Central memory CD8-positive, alpha-beta T cell (primary cell): ENCODE measurements at places on chromosomes 2 and 18.

DNA sequence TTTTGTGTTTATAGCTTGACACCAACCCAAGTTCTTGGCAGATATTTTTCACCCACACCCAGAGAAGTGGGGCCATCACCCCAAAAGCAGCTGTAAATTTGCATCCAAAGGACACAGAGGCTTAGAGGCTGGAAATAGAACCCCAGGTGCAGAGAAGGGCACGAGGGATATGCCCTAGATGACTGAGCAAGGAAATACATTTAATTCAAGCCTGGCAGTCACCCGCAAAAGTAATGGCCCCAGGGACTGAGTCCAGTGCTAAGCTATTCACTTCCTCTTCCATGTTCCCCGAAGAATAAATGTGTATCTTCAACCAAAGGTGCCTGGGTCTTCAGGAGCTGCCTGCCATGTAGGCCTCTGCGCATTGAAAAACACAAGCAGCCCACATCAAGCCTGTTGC lies 14.0 kb upstream of the REG3G start:
- no peak for DNase-seq

DNA sequence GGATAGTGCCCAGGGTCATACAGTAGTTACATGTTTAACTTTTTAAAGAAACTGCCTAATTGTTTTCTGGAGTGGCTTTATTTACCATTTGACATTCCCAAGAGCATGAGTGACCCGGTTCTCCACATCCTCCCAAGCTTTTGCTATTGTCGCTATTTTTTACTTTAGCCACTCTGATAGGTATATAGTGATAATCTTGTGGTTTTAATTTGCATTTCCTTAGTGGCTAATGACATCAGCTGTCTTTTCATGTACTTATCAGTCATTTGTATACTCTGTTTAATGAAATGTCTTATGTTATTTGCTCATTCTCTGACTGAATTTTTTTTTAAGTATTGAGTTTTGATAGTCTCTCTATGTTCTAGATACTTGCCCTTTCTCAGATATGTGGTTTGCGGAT lies 109.7 kb upstream of the HS6ST1 start:
- DNase-seq, result no peak

DNA sequence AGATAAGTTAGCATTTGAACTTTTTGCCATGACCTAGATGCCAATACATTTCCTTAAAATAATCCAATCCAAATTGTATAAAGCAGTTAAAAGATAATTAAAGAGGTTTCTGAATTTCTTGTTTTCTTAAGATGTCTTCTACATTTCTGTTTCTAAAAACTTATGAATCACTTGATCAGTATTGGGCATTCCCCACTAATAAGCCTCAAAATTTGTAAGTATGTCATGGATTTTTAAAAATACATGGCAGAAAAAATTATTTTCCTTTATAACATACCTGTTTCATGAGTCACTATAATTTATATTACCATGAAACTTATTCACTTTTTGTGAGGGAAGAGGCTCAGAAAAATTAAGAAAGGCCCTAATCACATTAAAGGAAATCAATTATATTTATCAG lies 90.3 kb upstream of the TFPI start:
- no peak for DNase-seq

- DNase-seq, result no peak
Measured at GRCh38 chr2:177599139-177599688, 206.6 kb downstream of the AGPS start.

DNA sequence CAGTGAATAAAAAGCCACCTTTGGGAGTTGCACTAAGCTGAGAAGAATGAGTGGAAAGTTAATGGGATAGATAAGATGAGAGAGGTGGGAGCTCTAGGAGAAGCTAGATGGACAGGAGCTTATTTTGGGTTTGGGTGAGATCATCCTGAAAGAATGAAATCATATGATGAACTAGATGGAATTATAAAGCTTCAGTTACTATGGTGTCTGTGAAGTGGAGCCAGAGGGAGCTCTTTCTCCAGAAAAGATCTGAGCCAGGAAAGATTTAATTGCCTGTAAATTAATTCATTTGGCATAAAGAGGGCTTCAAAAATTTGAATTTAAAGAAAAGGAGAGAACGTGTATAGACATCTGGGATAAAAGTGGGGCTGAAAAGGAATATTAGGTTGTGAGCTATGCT lies 10.3 kb downstream of the DNAH6 start:
- DNase-seq, result no peak

- no peak for DNase-seq
Measured at GRCh38 chr2:81645745-81646301, 1341.3 kb upstream of the LRRTM1 start.

DNA sequence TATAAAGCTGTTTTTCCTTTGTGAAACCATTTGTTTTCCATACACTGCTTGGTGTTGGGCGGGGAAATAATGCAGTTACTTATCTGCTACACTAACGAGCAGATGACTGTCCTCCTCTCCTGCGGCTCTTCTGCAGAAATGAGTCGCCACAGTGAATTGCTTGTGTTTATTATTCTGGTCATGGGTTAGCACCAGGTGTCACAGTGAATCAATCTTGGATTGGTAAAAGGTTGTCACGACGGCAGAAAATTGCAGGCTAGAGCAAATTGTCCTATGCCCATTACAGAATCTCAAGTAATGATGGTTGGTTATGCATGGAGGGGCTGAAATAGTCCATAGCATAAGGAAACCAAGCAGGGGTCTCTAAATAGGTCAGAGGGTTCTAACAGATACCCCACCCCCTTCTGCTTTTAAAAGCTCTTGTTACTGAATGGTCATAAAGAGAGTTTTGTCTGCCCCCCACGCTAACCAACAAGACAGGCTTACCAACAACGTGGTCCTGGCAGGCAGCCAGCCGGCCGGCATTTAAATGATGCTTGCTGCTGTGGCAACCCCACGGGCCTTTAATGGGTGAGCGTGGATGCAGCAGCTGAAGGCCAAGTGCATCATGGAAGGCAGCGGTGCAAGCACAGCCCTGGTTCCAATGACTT lies 29.5 kb downstream of the RAB31 start:
- no peak for DNase-seq

GRCh38 chr18:76847916-76848315 lies 25.6 kb downstream of the ZNF236 start:
- no peak for DNase-seq

DNA sequence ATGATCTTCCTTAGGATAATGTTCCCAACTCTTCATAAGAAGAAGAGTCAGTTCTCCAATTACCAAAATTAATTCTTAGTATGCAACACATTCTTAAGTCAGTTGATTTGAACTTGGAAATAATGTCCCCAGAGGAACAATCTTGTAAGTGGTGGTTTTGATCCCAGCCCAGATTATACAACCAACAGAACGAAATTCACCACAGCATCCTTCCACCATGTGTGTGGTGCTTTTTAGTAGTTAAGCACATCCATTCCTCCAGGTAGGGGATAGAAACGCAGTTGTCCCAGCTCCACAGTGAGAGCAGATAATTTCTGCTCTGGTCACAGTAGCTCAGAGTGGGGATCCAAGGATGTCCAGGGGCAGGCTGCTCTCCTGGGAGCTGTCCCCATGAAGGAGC lies 161.7 kb upstream of the SLC39A10 start:
- no peak for DNase-seq
